ENCODE measurements at places on chromosomes 1 and 21. TPM values are rescaled to one million over a fixed set of nuclear protein-coding genes. Genes with fewer than 3 reads are reported as not detected.

DNA sequence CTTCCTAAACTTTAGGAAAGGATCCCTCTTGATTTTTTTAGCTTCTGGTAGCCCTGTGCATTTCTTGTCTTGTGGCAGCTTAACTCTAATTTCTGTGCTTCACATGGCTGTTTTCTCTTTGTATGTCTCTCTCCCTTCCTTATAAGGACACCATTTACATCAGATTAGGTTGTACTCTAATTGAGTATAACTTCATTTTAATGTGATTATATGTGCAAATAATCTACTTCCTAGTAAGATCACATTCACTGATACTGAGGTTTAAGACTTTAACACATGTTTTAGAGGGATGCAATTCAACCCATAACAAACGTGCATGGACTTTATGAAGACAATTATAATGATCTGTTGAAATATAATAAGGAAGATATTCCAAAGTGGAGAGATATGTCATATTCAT lies 46.7 kb downstream of the RGS4 start:
- DNase-seq, result no peak

DNA sequence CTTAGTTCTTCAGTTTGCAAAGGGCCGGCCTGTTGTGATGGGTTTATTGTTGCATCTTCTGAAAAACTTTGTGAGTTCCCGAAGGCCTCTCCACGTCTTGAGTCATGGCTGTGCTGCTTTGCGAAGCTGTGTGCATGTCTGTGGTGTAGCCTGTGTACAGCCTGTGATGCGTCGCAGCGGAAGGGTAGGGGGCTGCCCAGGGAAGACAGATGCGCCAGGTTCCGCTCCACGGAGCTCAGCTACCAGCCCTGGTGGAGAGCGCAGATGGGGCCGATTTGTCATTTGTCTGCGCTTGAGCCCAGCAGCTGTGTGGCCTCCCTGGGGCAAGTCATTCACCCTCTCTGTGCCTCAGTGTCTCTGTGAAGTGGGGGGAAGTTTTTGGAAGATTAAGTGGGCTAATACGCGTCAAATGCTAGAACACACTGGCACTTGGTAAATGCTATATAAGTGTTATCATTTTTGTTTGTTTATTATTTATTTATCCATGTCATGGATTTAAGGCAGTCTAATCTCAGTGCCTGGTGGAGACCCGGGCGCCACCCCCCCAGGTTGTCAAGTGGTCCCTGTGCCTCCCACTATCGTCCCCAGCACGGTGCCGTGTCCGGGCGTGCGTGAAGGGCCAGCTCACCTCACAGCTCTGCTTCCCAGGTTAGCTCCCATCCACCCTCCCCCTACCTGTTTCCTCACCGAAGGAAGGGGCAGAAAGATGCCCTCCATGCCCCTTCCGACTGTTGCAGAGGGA lies 8.4 kb downstream of the PDE9A start:
- DNase-seq, result no peak

- no peak for DNase-seq
Measured at GRCh38 chr1:221667504-221667903, 74.4 kb downstream of the DUSP10 start.

- DNase-seq, result no peak
Measured at GRCh38 chr1:33097762-33098161, 16.8 kb downstream of the AZIN2 start.

DNA sequence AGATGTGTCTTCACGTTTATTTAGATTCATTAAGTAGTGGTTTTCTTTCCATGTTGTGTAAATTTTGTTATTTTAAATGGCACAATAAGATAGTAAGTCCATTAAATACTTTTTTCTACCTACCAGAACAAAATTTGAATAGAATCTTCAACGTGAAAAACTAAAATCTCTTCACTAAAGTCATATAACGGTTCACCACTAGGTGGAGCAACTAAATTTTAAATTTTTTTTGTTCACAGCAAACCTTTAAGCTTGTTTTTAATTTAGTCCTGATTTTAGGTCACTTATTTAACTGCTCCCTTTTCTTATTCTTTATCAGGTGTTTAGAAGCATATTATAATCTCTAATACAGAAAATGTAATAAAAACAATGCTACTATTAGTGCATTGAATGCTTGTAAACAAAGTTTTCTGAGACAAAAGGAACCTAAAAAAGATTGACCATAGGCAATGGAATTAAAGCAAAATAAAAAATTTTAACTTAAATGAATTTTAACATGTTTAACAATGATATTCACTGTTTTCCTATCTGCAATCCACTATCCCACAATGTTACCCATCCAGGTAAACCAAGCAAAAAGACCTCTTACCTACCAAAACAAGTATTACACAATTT lies 28.3 kb upstream of the PKN2 start:
- DNase-seq, result peak; percentile 69

- no peak for DNase-seq
Measured at GRCh38 chr1:177880339-177880891, 89.4 kb downstream of the SEC16B start.

DNA sequence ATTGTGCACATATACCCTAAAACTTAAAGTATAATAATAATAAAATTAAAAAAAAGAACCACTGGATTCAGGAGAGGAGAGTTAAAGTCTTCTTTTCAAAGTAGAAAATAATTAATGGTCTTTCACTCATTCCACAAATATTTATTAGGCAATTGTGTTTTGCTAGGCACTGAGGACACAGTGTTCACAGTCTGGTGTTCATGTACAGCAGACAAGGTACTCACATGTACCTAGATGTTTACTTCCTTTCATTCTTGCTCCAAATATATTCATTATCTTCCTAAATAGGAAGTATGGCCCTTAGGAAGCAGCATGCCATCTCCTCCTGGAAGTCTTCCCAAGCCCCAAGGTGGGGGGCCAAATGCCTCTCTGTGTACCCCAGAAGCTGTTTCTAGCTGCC lies 265.0 kb downstream of the NPHP4 start:
- no peak for DNase-seq

LY9 gene
- not detected for total RNA-seq

- DNase-seq, result no peak
Measured at GRCh38 chr21:17693801-17694200, 81.1 kb upstream of the BTG3 start.

GRCh38 chr1:13694886-13695684 lies 4.9 kb upstream of the PRDM2 start:
- no peak for DNase-seq

CENPF gene
- total RNA-seq, result 33.1 TPM

- DNase-seq, result no peak
Measured at GRCh38 chr1:114215436-114215835, 61.8 kb upstream of the SYT6 start.

GRCh38 chr1:192802406-192802805 lies 6.4 kb upstream of the RGS2 start:
- DNase-seq, result no peak

- DNase-seq, result no peak
Measured at GRCh38 chr1:101323535-101323934, 86.7 kb downstream of the S1PR1 start.

- DNase-seq, result peak; percentile 9
Measured at GRCh38 chr21:35026617-35027562, 22.2 kb downstream of the RUNX1 start.

DENND2C gene
- not detected for total RNA-seq

Measured in HT-29 (cell line).